ENCODE measurements at places on chromosomes 7 and 10. TPM values are rescaled to one million over a fixed set of nuclear protein-coding genes. Genes with fewer than 3 reads are reported as not detected.

PLAC9 gene
- 12.3 TPM for total RNA-seq

HEPACAM2 gene
- under 0.01 TPM for total RNA-seq

MPLKIP gene
- 13.8 TPM for total RNA-seq

ELOVL3 gene
- total RNA-seq, result 0.85 TPM

SLC26A3 gene
- not detected for total RNA-seq

TMEM176B gene
- total RNA-seq, result 3.8 TPM
